ENCODE measurements at places on chromosomes 16 and 17. TPM values are rescaled to one million over a fixed set of nuclear protein-coding genes. Genes with fewer than 3 reads are reported as not detected.
A peak's percentile ranks its signal among the peaks of the same experiment; 100 is the strongest.

GRCh38 chr17:40319651-40320540 lies 10.9 kb downstream of the RARA start:
- H3K4me1 ChIP-seq: peaks cover 77% of the 10 kb centered on the region
- no peaks in the 10 kb centered on the region for H3K27me3 ChIP-seq
- peak overlapping the region; percentile 99 for H3K27ac ChIP-seq
- DNase-seq: peak; percentile 74
- H3K4me3 ChIP-seq: peak overlapping the region; percentile 93
- H3K36me3 ChIP-seq: no peaks in the 10 kb centered on the region

GRCh38 chr17:12853921-12854320 lies 64.6 kb downstream of the ARHGAP44 start:
- H3K27me3 ChIP-seq: no peaks in the 10 kb centered on the region
- H3K27ac ChIP-seq: no peak overlapping the region
- no peaks in the 10 kb centered on the region for H3K4me1 ChIP-seq

GRCh38 chr16:89193576-89194293 lies 6.6 kb downstream of the SLC22A31 start:
- no peak overlapping the region for H3K27ac ChIP-seq
- no peaks in the 10 kb centered on the region for H3K27me3 ChIP-seq
- no peaks in the 10 kb centered on the region for H3K36me3 ChIP-seq
- no peak for DNase-seq
- H3K4me1 ChIP-seq: no peaks in the 10 kb centered on the region
- H3K4me3 ChIP-seq: no peak overlapping the region

GRCh38 chr17:40321961-40322357 lies 13.0 kb downstream of the RARA start:
- no peaks in the 10 kb centered on the region for H3K36me3 ChIP-seq
- H3K27ac ChIP-seq: peak overlapping the region; percentile 98
- H3K4me1 ChIP-seq: peaks cover 93% of the 10 kb centered on the region
- no peaks in the 10 kb centered on the region for H3K27me3 ChIP-seq

The SLC13A2 gene
- not detected for total RNA-seq

The CYGB gene
- total RNA-seq: 2.9 TPM

The LRRC46 gene
- total RNA-seq: 0.86 TPM

Measured in natural killer cell treated with Interleukin-12 subunit alpha and Interleukin-12 subunit beta and Interleukin-15 and Interleukin-18, amount 100 ng/mL, for 72 hours (primary cell).